Stimulated activated CD4-positive, alpha-beta T cell treated with anti-CD3 and anti-CD28 coated beads, Interleukin-4, amount 100 ng/mL, for 1 hour (primary cell): ENCODE measurements at places on chromosomes 11 and 22.
A peak's percentile ranks its signal among the peaks of the same experiment; 100 is the strongest.

GRCh38 chr11:71474141-71474770 lies 21.3 kb downstream of the NADSYN1 start:
- no peak for DNase-seq

DNA sequence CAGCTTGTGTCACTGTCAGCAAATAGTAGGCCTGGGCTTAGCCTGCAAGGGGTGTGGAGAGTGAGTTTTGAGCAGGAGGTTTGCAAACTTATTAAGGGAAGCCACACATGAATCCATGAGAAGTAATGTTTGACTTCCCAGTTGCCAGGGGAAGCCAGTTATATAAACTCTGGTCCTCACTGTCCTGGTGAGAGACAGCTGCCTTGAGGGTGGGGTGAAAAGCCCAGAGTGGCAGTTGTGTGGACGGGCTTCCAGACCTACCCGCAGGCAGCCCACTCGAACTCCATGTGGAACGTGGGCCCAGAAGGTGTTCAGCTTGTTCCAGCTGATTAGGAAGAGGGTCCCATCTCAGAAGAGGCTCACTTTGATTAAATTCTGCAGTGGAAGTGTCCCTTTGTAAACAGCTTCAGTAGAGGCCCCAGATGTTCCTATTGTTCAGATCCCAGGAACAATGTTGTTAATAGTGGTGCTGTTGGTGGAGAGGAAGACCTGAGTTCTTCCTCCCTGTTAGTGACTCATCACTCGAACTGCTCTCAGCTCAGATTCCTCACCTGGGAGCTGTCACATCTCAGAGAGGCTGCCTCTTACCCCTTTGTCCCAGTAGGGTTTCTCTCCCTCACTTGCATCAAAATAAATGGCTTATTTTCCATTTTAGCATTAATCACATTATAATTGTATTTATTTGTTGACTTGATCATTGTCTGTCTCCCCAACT lies 63.4 kb downstream of the GRAMD1B start:
- DNase-seq = no peak

- DNase-seq = no peak
Measured at GRCh38 chr11:78952890-78953289, 378.2 kb upstream of the NARS2 start.

GRCh38 chr22:29330753-29331152 lies 15.3 kb upstream of the RASL10A start:
- no peak for DNase-seq

DNA sequence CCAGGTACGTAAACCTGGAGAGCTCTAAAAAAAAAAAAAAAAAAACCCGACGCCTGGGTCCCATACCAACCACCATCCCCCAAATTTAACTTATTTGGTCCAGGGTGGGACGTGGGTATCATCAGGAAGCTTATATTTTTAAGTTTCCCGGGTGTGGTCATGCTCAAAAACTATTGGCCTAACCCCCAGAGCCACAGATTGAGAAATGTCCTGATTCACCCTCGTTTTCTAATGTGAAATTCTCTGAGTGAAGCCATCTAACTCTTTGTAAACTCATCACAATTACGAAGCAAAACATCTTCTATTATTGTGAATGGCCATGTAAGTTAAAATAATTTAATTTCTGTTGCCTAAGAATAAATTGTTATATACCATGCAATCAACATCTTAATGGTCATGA lies 29.6 kb downstream of the PAK1 start:
- no peak for DNase-seq

DNA sequence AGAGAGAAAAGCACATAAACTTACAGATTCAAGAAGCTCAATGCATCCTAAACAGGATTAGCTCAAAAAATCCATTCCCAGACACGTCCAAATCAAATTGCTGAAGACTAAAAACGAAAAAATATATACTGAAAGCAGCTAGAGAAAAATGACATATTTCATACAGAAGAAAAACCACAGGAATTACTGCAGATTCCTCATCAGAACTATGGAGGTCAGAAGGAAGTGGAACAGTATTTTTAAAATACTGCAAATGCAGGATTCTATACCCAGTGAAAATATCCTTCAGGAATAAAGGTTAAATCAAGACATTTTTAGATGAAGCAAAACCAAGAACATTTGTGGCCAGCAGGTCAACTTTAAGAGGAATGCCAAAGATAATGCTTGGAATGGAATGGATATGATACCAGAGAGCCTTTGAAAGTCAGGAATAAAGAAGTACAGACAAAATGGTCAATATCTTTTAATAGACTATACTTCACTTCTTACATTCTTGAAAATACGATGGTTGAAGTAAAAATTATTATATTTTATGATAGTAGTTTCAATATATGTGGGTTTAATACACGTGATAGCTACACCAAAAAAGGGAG lies 352.9 kb downstream of the CTTN start:
- DNase-seq = no peak

GRCh38 chr11:117438371-117439000 lies 110.8 kb downstream of the CEP164 start:
- DNase-seq = no peak

DNA sequence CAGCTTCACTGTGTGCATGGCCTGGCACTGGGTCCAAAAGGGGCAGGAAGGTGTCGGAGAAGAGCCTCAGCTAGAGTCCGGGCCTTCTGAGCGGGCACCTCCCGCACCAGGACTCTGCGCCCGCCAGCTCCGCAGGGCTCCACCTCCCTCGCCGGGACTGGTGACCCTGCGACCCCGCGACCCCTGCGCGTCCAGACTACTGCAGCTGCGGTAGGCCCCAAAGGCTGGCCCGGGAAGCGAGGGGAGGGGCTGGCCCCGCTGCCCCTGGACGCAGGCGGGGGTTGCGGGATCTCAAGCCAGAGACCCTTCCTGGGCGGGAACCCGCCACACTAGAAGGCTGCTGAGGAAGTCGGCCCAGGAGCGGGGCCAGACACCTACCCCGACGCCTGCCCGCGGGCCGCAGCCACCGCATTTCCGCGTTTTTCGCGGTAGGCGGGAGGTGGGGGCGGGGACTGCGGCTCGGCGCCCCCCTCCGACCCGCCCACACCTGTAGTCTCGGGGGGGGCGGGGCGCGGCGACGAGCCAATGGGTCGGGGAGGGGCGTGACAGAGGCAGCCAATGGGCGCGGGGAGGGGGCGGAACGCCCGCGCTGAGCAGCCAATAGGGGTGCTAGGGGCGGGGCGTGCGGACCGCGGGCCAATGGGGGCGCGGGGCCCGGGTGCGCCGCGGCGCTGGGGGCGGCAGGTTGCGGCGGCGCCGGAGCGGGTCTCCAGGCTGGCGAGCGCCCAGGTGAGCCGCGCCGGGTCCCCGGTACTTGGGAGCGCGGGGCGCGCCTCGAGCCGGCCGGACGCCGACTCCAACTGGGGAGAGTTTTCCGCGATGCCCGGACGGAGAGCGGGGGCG lies at the start of the genes LMNTD2 and RASSF7:
TSS of gene LMNTD2 (minus strand) at position 434 of the 843 bp plus-strand sequence. CDS start at position 412, 22 bp downstream.
TSS of gene RASSF7 (plus strand) at position 666 of the 843 bp plus-strand sequence. CDS start 799 bp downstream, outside the sequence.
- DNase-seq = peak; percentile 96

- no peak for DNase-seq
Measured at GRCh38 chr11:15618583-15619032, 503.9 kb downstream of the INSC start.

- DNase-seq = no peak
Measured at GRCh38 chr11:74731301-74732094, at the start of gene CHRDL2. CHRDL2 (minus strand) TSS chr11:74731426; CDS start chr11:74730888, 538 bp downstream.

GRCh38 chr22:36073476-36073875 lies 44.9 kb upstream of the RBFOX2 start:
- DNase-seq = no peak

- no peak for DNase-seq
Measured at GRCh38 chr11:120020981-120021380, 116.9 kb downstream of the TRIM29 start.

DNA sequence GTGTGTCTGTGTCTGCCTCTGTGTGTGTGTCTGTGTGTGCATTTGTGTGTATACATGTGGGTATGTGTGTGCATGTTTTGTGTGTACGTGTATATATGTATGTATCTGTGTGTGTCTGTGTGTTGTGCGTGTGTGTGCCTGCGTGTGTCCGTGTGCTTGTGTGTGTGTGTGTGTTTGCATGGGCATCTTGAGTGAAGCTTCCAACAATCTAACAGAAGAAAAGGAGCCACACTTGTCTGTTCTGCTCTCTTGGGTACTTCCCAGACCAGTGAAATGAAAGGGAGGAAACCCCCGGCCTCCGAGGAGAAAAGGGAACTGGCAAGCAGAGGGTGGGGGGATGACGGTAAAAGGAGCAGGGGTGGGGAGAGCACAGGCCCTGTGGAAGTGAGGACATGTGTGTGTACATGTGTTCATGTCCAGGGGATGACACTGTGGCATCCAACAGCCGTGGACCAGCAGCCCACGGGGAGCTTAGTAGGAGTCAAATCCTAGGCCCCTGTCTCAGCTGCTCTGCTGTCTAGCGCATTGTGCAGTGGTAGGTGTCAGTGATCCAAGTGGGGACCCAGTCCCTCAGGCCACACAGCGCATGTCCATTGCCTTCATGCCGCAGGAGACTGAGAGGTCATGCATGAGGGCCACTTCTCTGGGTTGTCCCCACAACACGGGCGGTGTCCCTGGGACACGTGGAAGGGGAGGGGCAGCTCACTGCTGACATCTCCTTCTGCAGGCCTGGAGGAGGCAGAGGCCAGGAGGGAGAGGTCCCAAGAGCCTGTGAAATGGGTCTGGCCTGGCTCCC lies 8.1 kb downstream of the CSF2RB start:
- no peak for DNase-seq

GRCh38 chr11:84212468-84213390 lies 926.6 kb upstream of the CCDC90B start:
- no peak for DNase-seq

GRCh38 chr11:10861799-10862198 lies 3.9 kb upstream of the ZBED5 start:
- no peak for DNase-seq

GRCh38 chr11:4466871-4467442 lies 15.5 kb upstream of the OR52K1 start:
- DNase-seq = no peak

GRCh38 chr11:62925745-62926679 lies 4.8 kb upstream of the CHRM1 start:
- no peak for DNase-seq

DNA sequence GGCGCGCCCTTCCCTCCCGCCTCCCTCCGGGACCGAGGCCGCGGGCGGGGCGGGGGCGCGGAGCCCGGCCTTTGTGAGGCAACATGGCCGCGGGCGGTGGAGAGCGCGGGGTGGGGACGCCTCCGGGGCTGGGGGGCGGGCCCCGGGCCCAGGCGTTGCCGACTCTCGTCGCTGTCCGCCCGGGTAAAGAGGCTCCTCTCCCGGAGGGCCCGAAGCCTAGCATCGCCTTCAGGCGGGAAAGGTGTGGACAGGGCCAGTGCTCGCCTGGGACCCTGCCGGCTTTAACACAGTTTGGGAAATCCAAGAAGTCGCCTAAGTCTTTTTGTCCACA lies 369 bp downstream of the DGCR8 start:
- DNase-seq = peak; percentile 73

GRCh38 chr22:27240298-27241075 lies 561.1 kb downstream of the MN1 start:
- no peak for DNase-seq

- no peak for DNase-seq
Measured at GRCh38 chr11:57751676-57752253, at the start of gene BTBD18. BTBD18 (minus strand) TSS chr11:57751819; CDS start chr11:57751188, 631 bp downstream.

DNA sequence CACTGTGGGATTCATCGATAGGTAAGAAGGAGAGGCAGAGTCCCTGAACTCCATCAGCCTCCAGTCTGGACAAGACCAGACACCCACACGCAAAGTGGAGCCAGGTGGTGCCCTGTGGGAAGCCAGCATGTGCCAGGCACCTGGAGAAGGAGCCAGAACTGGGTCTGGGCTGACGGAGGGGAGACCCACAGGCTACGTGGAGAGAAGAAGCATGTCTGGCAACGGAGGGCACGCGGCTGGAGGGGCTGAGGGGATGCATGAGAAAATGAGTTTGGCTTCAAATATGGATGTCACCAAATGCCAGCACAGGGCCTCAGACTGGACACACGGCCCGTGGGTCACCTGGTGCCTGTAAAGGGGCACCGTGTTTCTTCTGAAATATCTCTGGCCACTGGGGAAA lies 55.7 kb downstream of the LINC01488 start:
- no peak for DNase-seq

- no peak for DNase-seq
Measured at GRCh38 chr11:48022445-48022844, 42.1 kb downstream of the PTPRJ start.

DNA sequence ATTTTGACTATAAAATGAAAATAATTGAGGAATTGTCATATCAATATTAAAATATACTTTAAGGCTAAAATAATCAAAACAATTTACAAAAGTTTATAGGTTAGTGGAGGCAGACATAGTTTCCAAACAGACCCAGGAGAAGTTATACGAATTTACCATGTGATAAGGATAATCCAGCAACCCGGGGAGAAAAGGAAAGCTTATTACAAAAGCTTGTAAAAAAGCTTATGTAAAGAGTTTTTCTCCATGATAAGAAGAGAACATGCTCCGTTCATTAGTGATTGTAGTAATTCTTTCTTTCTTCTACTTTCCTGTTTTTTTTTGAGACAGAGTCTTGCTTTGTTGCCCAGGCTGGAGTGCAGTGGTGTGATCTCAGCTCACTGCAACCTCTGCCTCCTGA lies 79.0 kb downstream of the ATXN10 start:
- no peak for DNase-seq

DNA sequence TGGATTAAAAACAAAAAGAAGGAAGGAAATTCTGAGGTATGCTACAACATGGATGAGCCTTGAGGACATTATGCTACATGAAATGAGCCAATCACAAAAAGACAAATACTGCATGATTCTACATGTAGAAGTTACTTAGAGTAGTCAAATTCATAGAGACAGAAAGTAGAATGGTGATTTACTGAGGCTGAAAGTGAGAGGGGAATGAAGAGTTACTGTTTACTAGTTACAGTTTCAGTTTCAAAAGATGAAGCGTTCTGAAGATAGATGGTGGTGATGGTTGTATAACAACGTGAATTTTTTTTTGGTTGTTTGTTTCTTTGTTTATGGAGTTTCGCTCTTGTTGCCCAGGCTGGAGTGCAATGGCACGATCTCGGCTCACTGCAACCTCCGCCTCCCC lies 9.5 kb downstream of the OR5P2 start:
- no peak for DNase-seq

DNA sequence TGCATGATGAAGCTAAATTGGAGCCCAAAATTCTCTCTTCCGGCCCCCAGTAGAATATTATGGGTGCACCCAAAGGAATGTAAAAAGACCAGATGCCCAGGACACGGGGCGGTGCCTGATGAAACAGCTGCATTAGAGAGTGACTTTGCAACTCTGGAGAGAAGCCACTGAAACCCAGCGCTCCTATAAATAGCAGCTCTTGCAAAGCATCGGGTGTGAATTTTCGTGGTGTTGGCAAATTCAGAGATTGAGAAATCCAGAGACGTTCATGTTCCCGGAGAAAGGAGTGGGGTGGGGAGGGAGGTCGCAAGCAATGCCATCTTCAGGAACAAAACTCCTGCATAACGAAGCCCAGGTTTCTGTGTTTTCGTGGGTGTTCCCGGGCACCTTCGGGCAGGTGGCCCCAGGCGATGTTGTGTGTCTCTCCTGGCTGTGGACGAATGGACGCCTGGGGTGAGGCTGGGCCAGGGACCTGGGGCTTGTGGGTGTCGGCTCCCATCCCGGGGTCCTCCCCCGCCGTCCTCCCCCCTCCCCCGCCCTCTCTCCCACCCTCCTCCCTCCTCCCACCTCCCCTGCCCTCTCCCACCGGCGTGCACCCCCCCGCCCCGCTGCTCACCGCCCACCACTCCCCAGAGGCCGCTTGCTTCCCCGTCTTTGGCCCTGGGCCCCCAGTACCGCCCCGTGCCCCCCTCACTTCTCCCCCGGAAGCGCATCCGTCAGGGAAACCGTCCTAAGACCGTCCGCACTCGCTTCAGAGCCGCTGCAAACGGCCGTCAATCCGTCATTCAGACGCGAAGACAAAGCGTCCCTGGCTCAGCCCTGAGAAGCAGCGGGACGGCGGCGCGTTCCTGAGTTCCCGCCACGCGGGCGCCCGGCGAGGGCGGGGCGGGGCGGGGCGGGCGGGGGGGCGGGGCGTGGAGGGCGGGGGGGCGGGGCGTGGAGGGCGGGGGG lies 26.7 kb upstream of the TOLLIP start:
- DNase-seq = peak; percentile 58
